ENCODE measurements at places on chromosomes 7 and 10. TPM values are rescaled to one million over a fixed set of nuclear protein-coding genes. Genes with fewer than 3 reads are reported as not detected.

DNA sequence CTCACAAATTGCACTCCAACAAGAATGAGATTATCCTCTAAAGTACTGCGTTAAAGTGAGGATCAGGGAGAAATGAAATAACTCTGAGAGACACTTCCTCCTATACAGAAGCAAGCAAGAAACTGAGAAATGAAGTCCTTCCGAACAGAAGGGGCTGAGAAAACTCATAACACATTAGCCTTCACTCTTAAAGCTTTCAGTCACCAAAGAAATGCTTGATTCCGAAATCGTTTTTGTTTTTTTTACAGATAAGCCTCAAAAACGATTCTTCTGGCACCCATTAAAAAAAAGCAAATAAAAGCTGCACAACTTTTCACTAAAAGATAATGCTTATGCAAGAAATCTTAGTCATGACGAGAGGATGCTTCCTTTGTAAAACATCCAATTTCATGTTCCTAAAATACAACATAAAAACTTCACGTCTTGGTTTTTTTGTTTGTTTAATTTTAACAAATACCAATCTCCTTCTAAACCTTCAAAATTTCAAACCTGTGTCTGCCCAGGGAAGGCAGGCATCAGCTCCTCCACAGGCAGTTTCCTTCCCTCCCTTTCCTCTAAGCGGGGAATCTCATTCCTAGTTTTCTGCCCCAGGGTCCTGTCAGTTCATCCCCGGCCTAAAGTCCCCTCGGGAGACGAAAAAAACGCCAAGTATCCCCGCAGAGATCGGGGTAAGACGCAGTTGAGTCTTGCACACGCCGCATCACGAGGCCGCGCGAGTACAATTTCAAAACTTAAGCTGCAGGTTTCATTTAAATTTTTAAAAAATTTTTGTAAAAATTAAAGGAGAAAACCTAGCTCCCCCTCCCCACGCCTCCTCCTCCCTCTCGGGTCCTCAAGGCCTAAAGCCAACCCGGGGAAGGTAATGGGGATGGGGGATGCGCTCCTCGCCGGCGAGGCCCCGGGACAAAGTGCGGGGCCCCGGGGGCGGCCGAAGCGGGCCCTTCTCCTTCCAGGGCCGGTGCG is 1.1 kb downstream of the BAZ1B start:
- no peak for DNase-seq

- DNase-seq = no peak
Observed at GRCh38 chr10:27660711-27661110, 84.9 kb downstream of the MKX start.

GRCh38 chr7:122261442-122261841 is 43.1 kb downstream of the FEZF1 start:
- no peak for DNase-seq

DNA sequence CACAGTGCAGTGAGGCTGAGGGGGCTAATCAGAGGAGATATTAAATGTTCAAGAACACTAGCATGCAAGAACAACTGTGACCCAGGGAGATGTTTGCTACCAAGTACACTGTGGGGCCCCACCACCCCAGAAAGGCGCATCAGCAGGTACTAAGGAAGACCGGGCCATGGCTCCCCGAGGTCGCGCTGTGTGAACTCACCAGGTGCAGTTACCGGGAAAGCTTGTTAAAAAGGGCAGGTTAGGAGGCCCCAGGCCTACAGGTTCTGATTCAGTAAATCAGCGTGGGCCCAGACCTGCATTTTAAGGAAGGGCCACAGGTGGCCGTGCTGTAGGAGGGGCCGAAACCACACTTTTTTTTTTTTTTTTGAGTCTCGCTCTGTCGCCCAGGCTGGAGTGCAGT is 54.6 kb downstream of the TMEM209 start:
- DNase-seq = no peak

GRCh38 chr10:76178532-76179292 is 747.3 kb downstream of the LRMDA start:
- DNase-seq = no peak

PTPRZ1 gene
- total RNA-seq = 26.4 TPM

Data from tibial nerve (tissue), 4 donors.